ENCODE measurements at places on chromosomes 7 and 10.

DNA sequence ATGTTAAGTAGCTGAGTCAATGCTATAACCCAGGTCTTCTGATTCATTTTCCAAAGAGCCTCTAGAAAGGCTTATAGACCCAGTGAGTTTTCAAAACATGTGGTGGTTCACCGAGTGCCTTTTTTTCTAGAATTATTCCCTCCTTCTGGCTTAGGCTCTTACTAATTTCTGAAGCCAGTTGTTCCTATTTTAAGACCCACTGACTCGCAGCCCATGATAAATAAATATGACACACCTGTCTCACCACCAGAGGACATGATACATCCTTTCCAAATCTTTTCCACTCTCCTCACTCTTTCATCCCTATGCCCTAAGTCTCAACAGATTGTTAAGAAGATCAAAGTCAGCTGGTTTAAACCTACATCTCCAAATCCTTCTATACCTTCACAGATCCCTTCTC, 126.0 kb upstream of the WNT16 start:
- no peak for DNase-seq

- no peak for DNase-seq
Observed at GRCh38 chr10:67770537-67770936, 67.5 kb downstream of the DNAJC12 start.

DNA sequence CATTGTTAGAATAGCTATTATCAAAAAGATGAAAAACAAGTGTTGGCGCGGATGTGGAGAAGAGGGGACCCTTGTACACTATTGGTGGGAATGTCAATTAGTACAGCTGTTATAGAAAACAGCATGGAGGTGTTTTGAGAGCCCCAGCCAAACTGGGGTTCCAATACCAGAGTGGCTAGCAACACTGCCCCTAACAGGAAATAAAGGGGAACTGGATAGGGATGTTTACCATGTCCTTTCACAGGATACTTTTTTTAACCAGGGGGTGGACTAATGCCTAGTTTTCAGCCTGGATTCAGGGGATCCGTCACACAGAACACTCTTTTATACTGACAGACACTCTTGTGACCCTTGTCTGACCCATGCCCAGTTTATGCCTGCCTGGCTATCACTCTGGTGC, 6.9 kb upstream of the GSTK1 start:
- no peak for DNase-seq

DNA sequence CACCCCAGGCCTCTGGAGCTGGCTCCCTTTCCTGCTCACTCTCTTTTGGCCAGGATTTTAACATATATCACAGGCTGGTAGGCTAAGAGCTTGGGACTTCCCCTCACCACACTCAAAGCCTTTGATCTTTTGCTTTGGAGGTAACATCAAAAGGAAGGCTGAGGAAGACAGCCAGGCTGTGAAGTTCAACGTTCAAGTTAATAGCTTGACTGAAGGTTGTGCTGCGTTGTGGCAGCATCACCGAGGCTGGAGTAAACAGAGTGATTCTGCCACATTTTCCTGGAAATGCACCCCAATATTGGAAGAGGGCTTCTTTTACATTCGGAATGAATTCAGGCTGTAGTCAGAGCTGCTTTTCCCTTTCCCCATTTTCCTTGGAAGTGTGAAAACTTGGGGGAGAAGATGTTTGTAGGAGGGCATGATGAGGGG, 57.3 kb downstream of the TCF7L2 start:
- DNase-seq = no peak

GRCh38 chr10:113961182-113962031, 82.3 kb upstream of the ADRB1 start:
- DNase-seq = no peak

DNA sequence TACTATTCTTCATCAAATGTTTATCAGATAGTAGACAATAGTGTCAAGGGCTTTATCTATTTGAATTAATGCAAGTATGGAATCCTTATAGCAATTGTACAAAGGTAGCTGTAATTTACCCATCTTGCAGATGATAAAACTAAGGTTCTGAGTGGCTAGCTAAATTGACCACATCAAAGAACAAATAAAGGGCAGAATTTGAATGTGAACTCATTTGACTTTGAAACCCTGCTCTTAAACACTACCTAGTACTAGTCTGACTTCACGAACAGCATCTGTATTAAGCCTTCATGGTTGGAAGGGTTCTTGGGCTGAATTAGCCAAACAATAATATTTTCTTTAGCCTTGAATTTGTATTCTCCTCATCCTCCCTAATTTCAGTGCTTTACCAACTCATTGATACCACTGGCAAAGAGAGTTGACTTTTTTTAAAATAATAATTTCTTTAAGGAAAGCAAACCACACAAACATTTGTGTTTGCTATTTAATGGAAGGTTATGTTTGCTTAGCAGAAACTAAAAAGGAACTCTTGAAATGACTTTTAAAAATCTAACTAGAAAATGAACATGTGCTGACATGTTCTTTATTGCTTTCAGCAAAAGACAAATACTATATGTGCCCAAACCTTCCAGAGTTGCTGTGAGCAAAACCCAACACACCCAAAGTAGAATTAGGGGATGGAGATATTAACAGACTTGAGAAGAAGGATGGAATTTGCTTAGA, 322.6 kb downstream of the RNLS start:
- DNase-seq = no peak

GRCh38 chr10:77875730-77876129, 50.8 kb downstream of the DLG5 start:
- no peak for DNase-seq

DNA sequence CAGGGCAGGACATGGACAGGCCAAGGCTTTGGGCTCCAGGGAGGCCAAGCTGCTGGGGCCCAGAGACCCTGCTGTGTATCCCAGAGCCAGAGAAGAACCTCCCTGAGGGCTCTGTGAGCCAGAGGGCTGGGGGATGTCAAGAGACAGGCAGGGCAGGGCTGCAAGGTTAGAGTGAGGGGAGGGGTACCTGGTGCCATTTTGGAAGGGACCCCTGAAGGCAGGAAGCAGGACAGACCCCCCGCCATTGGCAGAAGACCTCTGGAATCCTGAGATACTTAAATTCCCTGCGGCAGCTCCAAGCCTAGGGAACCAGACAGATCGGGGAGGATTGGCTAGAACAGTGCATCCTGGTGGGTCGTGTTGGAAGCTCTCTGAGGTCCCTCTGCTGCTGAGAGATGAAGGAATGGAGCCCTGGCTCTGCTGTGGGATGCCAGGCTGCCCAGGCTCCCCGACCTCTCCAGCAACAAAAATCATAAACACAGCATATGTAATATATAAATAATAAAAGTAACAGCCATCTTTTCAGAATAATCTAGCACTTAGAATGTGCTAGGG, 75.0 kb downstream of the LHPP start:
- DNase-seq = no peak

GRCh38 chr10:130393342-130393741, 257.2 kb downstream of the GLRX3 start:
- no peak for DNase-seq

- no peak for DNase-seq
Observed at GRCh38 chr10:25036381-25036780, 20.0 kb downstream of the THNSL1 start.

- DNase-seq = no peak
Observed at GRCh38 chr7:138581065-138581464, 120.1 kb downstream of the SVOPL start.

DNA sequence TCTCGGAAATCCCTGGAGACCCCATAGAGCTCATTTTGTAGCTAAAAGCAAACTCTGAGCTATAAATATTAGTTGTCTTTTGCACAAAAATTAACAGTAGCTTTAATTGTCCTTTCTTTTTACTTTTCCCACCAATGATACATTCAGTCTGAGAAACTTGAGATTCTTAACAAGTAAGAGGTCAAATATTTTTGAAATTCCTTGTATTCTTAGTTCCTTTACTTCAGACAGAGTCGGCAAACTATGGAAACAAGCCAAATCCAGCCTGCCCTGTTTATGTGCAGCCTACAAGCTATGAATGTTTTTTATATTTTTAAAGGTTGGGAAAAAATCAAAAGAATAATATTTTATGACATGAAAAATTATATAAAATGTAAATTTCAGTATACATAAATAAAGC, 146.6 kb downstream of the CTNNA3 start:
- DNase-seq = no peak

DNA sequence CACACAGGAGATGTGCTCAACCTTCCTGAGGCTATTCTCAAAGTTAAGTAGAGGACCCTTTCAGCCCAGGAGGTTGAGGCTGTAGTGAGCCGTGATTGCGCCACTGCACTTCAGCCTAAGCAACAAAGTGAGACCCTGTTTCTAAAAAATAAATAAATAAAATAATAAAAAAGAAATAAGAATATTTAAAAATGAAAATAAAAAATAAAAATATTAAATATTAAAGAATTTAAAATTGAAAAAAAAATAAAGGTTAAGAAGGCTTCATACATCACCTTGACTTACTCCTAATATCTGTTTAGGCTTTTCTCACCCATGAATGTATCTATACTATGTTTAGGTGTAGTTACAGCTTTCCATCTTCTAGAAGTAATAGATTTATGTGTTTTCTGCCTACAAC, 187.5 kb upstream of the AGK start:
- no peak for DNase-seq

DNA sequence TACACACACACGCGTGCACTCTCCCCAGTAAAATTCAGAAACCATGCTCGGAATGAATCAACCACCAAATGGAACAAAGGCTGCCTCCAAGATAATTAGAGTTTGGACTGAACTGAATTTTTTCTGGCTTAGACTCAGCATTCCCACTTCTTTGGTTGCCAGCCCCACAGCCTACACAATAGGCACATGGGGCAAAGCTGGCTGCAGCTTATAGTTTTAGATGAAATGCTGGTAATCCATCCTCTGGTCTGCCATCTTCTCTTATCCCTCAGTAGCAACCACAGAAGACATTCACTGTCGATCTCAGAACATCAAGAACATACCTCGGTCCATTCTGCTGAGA, 44.2 kb downstream of the PDE1C start:
- no peak for DNase-seq

GRCh38 chr10:122140941-122141623, 130.0 kb upstream of the BTBD16 start:
- peak; percentile 73 for DNase-seq

GRCh38 chr10:59900048-59900727, 6.2 kb downstream of the CCDC6 start:
- DNase-seq = no peak

DNA sequence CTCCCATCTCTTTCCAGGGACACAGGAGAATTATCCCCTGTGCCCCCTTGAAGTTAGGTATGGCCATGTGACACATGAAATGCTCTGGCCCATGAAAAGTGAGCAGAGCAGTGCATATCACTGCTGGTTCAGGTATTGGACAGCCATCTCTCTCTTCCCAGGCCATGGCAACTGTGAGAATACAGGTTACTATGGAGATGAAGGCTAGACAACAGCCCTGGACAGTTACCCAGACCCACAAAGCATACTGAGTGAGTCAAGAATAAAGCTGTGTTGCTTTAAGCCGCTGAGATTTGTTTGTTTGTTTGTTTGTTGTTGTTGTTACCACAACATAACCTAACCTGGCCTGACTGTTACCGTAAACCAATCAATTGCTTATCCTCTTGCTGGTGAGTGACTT, 722.3 kb downstream of the KCNMA1 start:
- DNase-seq = no peak

GRCh38 chr10:21021843-21022594, 124.9 kb upstream of the NEBL start:
- DNase-seq = peak; percentile 23

GRCh38 chr10:43861966-43862751, 213.5 kb upstream of the ZNF32 start:
- peak; percentile 85 for DNase-seq

- DNase-seq = no peak
Observed at GRCh38 chr10:132884691-132885271, 57.6 kb downstream of the CFAP46 start.

DNA sequence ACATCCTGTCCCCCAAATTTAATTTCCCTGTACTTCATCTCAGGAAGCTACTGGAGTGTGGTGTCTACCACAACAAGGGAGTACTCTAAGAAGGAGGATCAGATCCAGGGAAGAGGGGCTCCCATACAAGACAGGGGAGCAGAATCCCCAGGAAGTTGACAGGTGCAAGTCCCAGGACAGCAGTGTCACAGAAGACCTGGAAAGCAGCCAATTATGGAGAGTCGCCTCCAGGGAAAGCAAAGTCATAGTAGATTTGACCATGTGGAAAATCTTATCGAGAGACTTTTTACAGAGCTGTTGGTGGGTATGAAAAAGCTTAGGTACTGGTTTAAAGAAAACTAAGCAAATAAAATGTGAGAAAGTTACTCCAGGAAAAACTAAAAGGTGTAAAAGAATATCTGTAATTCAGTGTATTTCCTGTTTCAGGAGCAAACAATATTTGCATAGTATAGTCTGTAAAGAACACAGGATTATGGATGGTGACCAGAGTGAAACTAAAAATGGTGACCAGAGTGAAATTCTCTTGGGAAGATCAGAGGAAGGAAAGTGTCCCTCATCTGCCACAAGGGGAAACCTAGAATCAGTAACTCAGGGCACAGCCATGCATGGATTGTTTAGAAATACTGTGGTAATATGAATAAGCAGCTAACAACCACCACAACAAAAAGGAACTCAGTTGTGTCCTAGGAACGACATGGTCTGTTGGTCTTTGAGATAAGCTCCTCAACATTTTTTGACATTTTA, 44.5 kb downstream of the LANCL2 start:
- no peak for DNase-seq

DNA sequence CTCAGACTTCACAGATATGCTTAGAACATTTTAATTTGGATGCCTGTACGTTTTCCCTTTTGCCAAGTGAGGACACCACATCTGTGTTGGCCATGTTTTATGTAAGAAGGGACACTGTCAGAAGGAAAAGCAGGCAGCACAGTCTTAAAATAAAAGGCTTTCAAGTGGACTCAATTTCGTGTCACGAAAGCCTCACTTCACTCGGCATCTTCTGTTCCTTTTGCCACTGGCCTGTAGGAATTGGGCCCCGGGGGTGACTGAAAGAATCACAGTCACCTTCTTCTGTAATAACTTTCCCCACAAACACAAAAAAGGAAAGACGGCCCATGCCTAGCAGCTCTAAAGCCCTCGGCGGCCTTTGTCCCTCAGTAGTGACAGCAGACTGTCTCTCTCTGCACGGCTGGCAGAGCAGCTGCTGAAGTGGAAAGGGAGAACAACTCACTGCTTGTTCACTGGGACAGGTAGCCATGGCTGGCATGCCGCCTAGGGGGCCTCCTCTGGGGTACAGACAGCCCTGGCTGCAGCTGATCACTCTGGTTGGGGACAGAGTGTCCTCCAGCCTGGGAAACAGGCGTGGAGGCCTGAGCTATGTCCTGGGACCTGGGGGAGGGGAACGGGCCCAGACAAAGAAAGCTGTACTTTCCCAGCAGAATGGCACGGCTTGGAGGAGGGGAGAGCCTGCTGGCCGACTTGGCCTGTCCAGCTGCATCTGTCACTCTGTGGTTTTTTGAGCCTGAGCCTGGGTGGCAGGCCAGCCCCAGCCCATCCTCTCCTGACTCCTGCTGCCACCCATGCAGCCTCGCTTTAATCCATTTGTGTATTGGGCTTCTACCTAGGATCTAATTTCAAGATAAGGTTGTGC, 4.4 kb downstream of the RASSF4 start:
- peak; percentile 79 for DNase-seq

DNA sequence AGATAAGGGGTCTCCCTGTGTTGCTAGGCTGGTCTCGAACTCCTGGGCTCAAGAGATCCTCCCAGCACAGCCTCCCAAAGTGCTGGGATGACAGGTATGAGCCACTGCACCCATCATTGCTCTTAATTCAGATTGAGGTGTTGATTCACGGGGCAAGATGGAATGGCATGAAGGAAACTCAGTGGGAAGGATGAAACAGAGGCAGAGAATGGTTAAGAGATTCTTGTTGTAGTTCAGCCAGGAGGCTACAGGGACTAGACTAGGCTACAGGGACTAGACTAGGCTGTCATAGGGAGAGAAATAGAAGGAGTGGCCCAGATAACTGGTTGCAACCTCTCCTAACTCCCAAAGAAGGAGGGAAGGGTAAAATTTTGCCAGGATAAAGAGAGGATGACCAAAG, 48.0 kb downstream of the THNSL1 start:
- no peak for DNase-seq
